HCEC 1CT (cell line): ENCODE measurements at places on chromosomes 6 and 20.

DNA sequence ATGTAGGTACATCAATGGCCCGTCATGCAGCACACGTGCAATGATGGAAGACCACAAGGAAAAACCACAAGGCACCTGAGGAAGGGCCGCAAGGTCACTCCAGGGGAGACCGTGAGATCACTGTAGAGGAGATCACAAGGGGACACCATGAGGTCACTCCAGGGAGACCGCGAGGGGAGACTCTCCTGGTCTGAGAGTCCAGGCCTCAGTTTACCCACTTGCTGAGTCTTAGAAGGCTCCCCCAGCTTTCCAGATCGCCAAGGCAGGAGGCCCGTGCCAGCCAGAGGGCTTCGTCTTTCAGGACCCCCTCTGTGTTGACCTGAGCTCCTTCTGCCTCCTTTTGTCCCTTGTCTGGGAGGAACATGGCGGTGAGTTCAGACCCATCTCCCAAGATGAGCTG is 232.2 kb downstream of the ERMARD start:
- no peak for DNase-seq

GRCh38 chr20:40081653-40082052 is 607.4 kb downstream of the MAFB start:
- DNase-seq: no peak

DNA sequence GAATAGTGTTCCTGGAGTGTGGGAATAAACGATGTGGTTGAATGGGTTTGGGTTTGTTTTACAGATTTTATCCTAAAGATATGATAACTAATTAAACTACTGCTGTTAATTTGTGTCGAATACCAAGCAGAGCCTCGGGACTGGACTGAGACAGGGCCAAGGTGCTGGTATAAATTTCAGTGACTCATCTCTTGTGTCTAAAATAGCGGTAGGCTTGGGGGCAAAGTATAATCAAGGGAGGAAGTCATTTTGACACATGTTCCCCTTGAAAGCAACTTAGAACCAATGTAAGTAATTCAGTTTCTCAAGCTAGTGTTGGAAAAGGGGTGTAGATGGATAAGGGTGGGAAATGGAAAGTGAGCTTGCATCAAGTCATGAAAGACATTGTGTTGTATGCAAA is 108.4 kb downstream of the PLCB4 start:
- DNase-seq: no peak

DNA sequence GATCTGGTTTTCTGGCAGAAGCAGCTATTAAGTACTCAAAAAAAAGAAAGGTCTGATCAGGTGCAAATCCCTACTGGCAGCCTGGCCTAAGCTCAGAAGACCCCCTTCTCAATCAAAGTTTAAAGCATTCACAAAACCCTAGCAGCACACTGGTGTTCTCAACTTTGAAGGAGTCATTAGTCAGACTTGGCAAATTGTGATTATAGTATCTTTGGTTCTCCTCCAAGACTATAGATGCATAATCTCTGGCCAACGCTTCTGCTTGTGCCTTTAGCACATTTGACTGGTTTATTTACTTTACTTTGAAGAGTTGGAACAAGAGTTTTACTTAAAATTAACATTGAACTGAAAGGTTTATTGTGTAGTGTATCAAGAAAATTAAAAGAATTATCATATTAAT is 248.9 kb downstream of the PTPRK start:
- peak; percentile 26 for DNase-seq

DNA sequence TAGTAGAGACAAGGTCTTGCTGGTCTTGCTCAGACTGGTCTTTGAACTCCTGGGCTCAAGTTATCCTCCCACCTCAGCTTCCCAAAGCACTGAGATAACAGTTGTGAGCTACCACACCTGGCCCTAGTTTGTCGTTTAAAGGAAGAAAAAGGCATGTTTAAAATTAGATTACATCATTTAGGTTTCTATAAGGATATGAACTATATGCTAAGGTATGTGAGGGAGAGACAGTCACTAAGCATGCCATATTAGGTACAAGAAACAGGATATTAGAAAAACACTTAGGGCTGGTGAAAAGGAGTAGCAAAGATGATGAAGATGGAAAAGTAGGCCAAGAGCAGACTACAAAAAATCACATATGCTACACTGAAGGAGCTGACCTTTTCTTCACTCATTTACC is 106.4 kb downstream of the ASCC3 start:
- peak; percentile 60 for DNase-seq

DNA sequence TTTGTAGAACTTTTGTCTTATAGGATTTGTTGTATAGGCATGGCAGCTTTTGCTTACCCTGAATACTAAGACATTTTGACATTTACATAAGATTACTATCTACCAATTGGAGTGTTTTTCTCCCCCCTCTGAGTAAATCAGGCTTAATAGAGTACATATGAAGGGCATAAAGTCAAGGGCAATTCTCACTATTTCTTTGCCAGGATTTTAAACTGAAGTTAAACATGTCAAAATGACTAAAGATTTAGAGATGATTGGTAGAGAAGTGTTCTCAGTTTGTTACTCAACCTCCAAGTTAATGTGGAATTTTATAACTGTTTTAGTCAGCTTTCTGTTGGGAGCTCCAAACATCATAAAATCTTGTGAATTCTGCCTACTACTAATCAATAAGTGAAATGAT is 157.8 kb downstream of the CDKAL1 start:
- no peak for DNase-seq
